Muscle of arm (tissue), 14 donors: ENCODE measurements at places on chromosomes 7 and 10. TPM values are rescaled to one million over a fixed set of nuclear protein-coding genes. Genes with fewer than 3 reads are reported as not detected.

DNA sequence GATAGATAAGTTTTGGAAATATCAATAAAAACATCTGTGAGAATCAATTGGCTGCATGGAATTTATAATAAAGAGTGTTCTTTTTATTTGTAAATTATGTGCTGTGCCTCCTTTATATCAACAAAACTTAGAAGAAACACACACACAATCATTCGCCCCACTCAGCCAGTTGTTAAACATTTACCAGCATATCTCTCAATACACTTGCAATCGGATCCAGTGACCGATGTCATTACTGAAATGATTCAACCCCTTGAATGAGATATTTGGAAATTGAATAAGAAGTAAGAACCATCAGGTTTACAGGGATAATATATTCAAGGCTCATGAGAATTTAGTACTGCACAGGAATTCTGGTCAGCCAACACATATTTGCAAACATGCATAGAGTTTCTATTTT lies 35.6 kb downstream of the TAF3 start:
- DNase-seq, result no peak

DNA sequence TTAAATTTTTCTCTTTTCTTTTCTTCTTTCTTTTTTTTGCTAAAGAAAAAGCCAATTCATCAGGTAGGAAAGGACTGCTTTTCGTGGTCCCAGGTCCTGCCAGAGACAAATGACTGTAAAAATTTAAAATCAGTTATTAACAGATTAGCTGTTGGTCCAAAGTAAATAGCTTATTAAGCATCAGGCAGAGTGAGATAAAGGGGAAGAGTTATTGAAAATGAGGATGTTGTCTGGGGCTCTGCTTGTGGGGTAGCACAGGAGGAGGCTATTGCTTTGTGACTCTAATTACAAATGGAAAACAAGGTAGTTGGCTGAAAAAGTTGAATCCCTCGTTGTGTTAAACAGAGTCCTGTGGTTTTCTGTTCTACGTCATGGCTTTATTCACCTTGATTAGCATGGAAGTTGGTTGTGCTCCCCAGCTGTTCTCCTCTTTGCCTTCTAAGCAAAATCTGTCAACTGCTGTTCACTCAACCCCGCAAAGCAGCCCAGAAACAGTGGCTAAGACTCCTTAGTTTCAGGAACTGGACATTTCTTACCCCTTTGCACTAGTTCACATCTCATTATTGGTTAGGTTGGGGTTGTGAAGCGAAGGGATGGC lies 128.9 kb downstream of the SNX10 start:
- no peak for DNase-seq

DNA sequence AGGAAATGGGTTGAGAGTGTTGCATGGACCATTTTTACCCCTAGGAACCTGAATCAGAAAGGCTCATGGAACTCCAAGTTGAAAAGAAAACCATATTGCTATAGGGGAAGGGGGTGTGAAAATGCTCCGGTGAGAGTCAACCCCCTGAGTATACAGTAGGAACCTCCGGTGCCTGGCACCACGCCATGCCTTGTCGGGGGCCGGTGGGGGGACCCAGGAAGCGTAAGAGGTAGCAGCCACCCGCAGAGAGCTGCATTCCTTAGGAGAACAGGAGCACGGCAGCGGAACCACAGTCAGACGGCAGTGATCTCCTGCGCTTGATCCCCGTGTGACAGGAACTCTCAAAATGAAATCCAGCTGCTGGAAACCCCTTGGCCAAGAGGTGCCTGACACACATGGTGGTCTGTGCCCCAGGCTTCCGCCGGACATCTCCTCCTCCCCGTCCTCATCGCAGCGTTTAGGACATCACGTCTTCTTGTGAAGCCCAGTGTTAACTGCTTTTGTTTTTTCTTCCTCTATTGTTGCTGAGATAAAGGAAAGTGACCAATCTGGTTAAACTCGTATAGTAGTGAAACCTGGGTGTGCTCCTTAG lies 186.8 kb downstream of the CELF2 start:
- DNase-seq, result no peak

DNA sequence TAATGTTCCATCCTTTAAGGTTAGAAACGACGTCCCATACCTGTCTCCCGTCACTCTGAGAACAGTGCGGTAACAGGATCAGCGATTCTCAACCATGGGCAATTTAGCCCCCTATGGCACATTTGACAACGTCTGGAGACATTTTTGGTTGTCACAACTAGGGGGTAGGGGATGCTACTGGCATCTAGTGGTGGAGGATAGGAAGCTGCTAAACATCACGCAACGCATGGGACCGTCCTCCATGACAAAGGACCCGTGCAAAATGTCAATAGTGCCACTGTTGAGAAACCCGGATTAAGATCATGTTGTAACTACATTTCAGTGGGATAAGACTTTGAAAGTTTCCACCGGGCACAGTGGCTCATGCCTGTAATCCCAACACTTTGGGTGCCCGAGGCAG lies 5.0 kb upstream of the PAXIP1 start:
- DNase-seq, result no peak

DNA sequence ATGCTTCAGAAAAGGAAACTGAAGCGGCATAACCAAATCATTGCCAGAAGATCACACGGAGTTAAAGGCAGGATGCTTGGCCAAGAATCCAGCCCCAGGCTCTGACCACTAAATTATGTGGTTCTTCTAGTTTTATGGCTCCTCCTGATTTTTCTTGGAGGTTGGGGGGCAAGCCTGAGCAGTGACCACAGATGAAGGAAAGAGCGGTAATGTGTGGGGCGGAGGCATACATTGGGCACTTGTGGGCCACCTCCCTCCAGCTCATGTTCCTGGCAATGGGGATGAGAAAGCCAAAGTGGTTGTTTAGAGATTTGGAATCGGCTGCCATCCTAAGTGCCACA lies 3.2 kb downstream of the TRPV6 start:
- no peak for DNase-seq

GRCh38 chr7:141944811-141945210 lies 2.0 kb downstream of the CLEC5A start:
- DNase-seq, result no peak

DNA sequence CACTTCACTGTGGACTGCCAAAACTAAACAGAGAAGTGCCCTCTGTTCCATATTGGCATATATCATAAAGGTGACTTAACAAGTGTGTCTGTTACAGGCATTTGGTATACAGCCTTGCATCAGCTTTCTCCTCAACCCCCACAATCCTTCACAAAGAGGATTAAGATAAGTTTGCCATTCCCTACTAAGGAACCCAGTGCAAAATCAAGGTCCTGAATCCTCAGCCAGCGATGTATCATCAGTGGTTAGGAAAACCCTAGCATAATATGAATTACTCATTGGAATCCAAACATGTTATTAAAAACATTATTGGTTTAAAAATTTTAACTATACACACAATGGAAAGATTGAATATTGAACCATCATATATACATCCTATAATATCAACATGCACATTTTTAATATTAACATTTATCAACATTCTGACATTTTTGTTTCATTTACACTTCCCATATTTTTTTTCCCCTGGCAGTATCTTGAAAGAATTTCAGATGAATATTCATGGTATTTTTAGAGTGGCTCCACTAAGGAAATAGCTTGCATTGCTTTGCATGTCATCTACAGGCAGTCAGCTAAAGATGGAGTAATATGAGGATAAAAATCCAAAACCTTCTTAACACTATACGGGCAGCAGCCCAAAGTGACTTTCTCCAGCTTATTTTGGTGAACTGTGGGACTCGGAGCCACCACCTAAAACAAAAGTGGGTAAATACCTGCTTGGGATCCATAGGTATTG lies 215.6 kb upstream of the CHRM2 start:
- DNase-seq, result no peak

DNA sequence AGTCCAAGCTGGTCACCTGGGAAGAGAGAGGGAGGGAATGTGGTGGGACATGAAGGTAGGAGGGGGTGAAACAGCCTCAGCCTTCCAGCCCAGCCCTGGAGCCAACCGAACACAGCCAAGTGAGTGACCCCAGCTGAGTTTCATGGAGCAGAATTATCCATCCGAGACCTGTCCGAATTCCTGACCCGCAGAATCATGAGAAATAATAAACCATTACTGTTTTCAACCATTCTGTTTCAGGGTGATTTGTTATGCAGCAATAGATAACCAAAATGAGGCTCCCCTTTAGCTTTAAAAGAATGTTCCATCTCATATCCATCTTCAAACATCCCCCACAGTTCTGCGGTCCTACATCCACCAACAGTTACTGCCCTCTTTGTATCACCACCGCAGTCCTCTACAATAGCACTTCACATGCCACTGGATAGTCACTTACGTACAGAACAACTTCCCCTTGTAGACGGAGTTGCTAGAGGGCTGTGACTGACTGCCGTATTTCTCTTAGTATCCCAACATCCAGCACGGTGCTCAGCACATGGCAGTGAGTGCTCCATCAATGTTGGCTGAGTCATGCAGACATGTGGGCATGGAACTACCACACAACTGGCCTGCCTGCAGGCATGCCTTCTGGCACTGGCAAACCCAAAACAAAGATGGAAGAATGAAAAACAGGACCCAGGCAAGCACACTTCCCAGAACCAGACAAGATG lies 18.5 kb downstream of the KIAA1549 start:
- no peak for DNase-seq

- DNase-seq, result no peak
Observed at GRCh38 chr10:78898341-78899097, 170.2 kb upstream of the ZMIZ1 start.

DNA sequence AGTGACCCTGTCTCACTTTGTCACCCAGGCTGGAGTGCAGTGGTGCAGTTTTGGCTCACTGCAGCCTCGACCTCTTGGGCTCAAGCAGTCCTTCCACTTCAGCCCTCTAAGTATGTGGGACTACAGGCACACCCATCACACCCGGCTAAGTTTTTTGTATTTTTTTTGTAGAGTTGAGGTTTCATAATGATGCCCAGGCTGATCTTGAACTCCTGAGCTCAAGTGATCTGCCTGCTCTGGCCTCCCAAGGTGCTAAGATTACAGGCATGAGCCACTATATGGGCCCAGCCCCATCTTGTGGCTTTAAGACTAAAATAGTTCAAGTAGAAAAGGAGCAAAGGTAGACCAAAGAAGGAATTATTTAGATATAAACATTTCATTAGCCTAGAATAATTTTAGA lies 65.5 kb downstream of the MLLT10 start:
- no peak for DNase-seq

DNA sequence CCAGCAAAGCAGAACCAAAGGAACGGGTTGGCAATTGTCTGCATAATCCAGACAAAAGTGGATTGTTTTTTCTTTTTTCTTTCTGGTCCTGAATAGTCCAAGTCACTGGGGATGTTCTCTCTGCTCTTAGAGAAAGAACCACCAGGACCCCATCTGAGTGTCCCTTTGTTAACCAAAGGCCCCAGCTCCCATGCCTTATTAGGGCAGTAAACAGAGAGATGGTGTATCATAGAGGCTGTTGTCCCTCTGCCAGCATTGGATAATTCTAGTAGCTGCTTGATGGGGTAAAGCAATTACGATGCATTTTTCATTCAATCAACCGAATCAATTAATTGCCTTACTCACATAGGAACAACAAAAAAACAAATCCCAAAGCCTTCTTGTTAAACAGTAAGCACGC lies 213.0 kb downstream of the BUB3 start:
- DNase-seq, result no peak

- no peak for DNase-seq
Observed at GRCh38 chr10:8121201-8121890, 66.9 kb downstream of the GATA3 start.

- DNase-seq, result peak; percentile 25
Observed at GRCh38 chr10:83542774-83543411, 596.4 kb upstream of the GHITM start.

GRCh38 chr7:5218564-5219360 lies 28.7 kb downstream of the WIPI2 start:
- no peak for DNase-seq

GRCh38 chr10:133308421-133309099 lies at the start of the genes TUBGCP2 and ZNF511:
Gene TUBGCP2 (minus strand): TSS chr10:133308872. CDS start chr10:133302941, 5,931 bp downstream.
Gene ZNF511 (plus strand): TSS chr10:133308914. CDS start chr10:133308944, 30 bp downstream.
- DNase-seq, result peak; percentile 86

- no peak for DNase-seq
Observed at GRCh38 chr10:110535958-110536891, 31.3 kb upstream of the SMC3 start.

GRCh38 chr7:97480772-97481390 lies 251.0 kb upstream of the TAC1 start:
- peak; percentile 4 for DNase-seq

DNA sequence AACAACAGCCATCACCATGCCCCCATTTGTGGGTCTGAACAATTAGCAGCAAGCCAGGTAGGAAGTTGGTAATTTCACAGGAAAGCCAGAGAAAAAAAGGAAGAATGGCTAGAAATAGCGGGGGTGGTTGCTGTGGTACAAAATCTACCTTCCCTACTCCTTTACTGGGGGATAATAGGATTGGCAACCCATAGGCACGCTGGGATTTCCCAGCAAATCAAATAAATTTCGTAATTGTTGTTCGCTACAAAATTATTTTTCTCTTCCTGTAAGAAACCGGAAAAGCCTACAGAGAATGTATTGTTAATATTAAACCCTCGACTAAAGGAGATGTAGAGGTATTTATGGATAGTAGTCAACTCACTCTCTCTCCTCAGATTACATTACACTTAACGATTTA lies 123.9 kb downstream of the DOCK4 start:
- no peak for DNase-seq

GRCh38 chr7:34184466-34184865 lies 279.1 kb downstream of the BMPER start:
- no peak for DNase-seq

DNA sequence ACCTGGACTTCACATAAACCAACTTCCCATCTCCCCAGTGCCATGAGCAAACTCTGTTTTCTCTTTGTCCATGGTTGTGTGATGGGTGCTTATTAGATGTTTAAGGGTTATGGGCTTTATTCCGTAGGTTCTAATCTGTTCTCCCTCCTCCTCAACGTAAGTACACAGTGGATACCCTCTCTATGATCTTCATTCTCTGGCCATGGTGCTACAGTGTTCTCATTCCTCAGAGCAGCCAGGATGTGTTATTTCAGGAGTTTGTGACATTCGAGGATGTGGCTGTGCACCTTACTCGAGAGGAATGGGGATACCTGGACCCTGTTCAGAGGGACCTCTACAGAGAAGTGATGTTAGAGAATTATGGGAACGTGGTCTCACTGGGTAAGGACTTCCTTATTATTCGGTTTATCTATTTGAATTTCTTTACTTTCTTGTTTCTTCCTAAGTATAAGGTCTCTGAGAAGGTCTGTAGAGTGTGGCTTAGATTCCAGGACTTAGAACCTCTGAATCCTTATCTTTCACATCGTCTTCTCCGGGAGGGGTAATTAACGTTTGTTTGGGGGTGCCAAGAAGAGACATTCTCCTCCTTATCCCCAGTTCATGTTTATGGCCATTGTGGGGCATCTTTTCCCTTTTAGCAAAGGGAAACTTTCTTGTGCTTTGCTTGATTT lies 3.8 kb downstream of the ZNF655 start:
- DNase-seq, result no peak

- DNase-seq, result no peak
Observed at GRCh38 chr7:111091593-111092358, 849 bp downstream of the LRRN3 start.

GRCh38 chr7:6307762-6308161 lies 35.3 kb upstream of the CYTH3 start:
- no peak for DNase-seq

The CHCHD2 gene
- 277 TPM for polyA plus RNA-seq

The STK31 gene
- polyA plus RNA-seq, result 1.5 TPM

The SFRP4 gene
- 19.3 TPM for polyA plus RNA-seq

The CALCR gene
- polyA plus RNA-seq, result 12.8 TPM

The AGAP5 gene
- polyA plus RNA-seq, result 6.2 TPM

The EVX1 gene
- polyA plus RNA-seq, result not detected

The FAM25A gene
- polyA plus RNA-seq, result not detected

The MNX1 gene
- not detected for polyA plus RNA-seq

The LRRC18 gene
- not detected for polyA plus RNA-seq
